ENCODE measurements at places on chromosomes 12 and 14.
A peak's percentile ranks its signal among the peaks of the same experiment; 100 is the strongest.

GRCh38 chr14:30603402-30603801, 18.7 kb upstream of the SCFD1 start:
- DNase-seq: no peak

GRCh38 chr12:90990611-90991010, 14.2 kb downstream of the EPYC start:
- DNase-seq: no peak

DNA sequence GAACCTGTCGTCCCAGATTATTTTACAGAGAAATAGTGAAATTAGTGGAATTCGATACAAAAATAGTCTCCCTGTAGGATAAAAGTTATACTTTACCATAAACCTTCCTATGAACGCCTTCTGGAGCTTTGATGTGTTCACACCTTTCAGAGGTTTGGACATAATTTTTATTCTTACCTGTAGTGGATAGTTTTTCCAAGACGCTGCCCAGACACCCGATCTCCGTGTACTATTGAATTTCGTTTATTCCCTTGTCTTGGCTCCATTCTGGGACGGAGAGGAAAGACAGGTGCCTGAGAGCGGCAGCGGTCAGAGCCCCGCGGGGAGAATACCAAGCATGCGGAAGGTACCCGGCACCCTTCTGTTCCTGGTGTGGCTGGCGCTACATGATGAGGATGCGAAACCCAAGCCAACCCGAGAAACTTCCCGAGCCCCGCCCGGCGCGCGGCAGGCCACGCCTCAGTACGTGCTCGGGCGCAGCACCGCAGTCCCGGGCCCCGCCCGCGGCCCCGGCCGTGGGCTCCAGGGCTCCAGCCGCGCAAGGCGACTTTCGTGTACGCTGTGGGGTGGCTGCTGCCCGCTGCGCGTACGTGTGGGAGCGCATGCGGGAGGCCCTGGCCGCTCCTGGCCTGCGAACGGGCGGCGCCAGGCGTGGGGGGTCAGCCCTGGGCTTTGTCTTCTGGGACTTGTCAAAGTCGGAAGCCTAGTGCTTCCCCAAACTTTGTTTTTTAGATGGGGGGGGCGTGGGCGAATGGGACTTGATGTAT, 11.3 kb upstream of the SNAPC1 start:
- peak; percentile 94 for DNase-seq

GRCh38 chr12:131852551-131853299, 24.5 kb downstream of the MMP17 start:
- peak; percentile 32 for DNase-seq

GRCh38 chr12:75208856-75209811, 505 bp downstream of the KCNC2 start:
- DNase-seq: peak; percentile 56

DNA sequence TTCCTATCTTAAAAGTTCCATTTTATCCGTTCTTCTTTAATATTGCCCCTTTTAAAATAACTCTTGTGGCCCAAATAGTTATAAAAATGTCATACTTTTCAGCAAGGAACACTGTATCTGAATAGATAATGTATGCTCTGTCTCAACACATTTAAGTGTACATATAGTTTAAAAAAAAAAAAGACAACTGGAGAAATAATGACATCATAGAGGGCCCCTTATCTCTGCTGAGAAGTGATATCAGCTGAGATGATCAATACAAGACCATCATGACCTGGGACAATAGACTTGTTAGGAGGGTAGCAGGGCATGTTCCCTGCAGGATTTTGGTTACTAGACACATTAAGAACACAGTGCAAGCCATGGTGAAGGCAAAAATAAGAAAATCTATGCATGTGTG, 77.5 kb downstream of the PEBP1 start:
- no peak for DNase-seq

GRCh38 chr12:131283191-131283861, 329.6 kb downstream of the ADGRD1 start:
- DNase-seq: no peak

- DNase-seq: no peak
Observed at GRCh38 chr12:3249081-3249800, 172.1 kb downstream of the TSPAN9 start.

DNA sequence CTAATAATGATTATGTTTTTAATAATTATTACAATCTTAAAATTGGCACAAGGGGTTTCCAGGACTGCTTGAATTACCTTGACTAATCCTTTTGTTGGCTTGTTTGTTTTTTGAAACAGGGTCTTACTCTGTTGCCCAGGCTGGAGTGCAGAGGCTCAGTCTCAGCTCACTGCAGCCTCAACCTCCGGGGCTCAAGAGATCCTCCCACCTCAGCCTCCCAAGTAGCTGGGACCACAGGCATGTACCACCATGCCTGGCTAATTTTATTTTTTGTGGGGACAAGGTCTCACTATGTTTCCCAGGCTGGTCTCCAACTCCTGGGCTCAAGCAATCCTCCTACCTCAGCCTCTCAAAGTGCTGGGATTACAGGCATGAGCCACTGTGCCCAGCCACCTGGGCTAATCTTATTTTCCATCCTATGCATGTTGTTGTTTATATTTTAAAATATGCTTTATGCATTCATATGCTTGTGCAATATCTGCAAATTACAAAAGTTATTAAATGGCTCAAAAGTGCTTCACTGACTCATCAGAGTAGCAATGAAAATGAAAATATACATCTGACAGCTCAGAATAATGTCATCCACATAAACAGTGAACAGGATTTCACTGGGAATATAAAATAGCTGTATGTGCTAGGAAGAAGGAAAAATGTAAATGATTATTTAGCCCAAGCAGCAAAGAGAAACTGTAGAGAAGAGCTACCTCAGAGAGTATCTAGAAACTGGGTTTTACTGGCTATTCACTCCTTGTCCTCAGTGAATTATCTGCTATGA, 24.8 kb upstream of the PLEKHG6 start:
- DNase-seq: no peak

DNA sequence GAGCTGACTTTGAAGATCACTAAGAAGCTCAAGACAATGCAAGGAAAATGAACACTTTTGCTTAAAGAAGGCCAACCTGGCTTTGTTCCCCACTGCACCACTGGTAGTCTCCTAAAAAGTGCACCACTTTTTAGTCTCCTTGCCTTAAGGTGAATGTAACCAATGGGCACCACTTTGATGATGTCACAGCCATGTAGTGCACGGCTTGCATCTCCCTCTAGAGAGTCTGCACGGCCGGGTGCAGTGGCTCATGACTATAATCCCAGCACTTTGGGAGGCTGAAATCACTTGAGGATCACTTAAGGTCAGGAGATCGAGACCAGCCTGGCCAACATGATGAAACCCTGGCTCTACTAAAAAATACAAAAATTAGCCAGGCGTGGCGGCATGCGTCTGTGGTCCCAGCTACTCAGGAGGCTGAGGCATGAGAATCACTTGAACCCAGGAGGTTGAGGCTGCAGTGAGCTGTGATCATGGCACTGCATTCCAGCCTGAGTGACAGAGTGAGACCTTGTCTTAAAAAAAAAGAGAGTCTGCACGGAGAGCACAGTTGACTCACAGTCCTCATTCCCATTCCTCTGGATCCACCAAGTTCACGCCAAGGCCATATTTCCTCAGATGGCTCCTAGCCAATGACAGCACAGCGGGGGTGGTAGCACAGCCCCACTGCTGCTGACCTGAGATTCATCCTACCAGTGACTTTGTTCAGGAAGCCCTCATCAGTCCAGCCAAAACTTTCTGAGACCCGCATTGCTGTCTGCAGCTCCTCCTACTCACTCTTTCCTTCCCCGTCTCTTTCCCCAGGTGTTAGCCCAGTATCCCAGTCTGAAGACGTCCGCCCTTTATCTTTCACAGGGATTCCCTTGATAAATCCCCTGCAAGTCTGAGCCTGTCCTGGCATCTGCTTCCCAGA, 16.5 kb upstream of the IFT81 start:
- DNase-seq: no peak

DNA sequence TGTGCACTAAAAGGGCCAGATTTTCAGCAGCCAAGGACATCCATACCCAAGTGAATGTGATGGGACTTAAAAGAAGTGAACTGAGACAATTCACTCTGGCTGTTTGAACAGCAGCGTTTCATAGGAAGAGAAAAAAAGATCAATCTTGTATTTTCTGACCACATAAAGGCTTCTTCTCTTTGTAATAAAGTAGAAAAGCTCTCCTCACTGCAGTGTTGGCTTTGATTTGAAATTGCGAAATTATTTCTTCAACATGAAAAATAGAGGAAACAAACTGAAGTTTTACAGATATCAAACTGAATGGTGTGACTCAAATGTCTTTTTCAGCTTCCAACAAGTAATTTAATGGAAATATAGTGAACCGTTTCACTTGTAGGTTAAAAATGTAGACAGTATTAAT, 11.3 kb upstream of the KCNMB4 start:
- no peak for DNase-seq

DNA sequence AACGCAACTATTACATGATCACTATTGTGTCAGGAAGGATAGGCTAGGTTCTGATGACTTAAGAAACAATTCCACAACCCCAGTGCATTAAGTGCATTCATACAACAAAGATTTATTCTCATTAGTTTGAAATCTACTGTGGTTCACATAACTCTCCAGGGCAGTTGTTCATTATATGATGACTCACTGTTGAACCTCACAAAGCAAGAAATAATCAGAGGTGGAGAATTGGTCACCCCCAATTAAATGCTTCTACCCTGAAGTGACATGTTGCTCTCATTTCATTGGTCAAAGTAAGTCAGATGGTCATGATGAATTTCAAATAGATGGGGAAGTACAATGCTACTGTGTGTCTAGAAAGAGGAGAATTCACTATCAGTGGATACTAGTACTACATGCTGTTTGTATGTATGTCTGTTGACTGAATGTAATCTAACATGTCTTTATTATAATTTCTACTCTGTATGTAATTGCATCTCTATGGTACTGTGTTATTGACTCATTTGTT, 6.1 kb upstream of the HELB start:
- DNase-seq: no peak

All from hematopoietic multipotent progenitor cell treated with erythropoietin and hydrocortisone succinate and interleukin-3 and kit ligand, for 6 days (in vitro differentiated cells).